DMS79 treated with DMSO at 0.1 percent for 48 hours (cell line): ENCODE measurements at places on chromosomes 13 and 19.

- DNase-seq = no peak
Observed at GRCh38 chr13:19573120-19573716, 11.9 kb upstream of the TPTE2 start.

DNA sequence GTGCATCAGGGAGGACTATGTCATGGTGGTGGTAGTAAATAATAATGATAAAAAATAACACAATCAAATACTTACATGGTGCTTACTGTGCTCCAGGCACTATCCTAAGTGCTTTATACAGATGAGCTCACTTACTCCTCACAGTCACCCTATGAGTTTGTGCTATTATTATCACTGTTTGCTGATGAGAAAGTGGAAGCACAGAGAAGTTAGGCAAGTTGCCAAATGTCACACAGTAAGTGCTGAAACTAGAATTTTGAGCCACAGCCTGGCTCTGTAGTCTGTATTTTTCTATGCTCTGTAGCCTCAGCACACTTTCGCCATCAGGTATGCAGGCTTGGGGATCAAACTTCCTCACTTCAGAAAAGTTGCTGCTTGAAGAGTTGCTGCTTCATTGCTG is 46.6 kb downstream of the HTR2A start:
- no peak for DNase-seq

- DNase-seq = no peak
Observed at GRCh38 chr19:41192574-41193429, at the start of gene CYP2S1. Gene CYP2S1, plus strand, starts transcription at chr19:41193219. Its CDS starts 46 bp downstream, at chr19:41193265.

DNA sequence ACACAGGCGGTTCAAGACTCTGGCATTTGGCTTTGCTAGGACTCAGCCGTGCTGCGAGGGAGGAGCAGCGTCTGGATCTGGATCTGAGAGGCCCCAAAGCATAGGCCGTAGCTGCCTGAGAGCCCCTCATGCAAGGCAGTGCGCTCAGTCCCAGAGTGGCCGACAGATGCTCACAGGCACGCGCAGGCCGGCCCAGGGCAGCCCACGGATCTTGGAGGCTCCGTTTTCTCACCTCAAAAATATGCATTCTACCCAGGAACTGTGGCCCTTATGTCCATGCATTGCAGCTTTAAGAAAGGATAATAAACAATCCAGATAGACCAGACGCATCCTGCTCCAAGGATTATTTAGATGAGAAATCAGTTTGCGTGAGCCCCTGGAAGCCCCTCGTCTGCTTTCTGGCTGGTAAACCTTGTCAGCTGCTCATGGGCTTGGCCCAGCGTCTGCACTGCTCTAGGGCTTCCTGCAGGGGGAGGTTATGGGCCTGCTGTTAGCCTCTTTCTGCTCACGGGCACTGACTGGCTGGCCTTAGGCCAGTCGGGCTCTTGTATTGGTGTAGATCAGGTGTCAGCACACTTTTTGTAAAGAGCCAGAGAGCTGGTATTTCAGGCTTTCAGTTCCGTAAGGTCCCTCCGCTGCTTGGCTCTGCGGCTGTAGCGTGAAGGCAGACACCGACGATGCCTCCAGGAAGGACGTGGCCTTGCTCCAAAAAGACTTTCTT is 24.2 kb downstream of the TEX29 start:
- DNase-seq = peak; percentile 97

DNA sequence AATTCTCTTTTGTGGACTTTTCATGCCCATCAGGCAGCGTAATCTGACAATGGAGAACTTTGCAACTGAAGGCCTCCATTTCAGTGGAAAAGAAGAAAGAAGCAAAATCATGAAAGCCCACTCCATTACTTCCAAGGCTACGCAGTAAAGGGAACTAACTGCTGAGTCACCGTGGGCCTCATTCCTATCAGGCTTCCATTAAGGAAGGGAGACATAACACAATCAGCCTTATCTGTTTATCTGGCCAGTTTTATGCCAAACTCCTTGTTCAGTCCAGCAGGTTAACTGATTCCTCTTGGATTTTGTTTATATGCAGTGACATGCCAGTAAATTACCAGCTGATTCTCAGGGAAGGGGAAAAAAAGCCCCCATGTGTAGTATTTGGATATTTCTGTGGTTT is 56.8 kb upstream of the KATNAL1 start:
- DNase-seq = no peak

- no peak for DNase-seq
Observed at GRCh38 chr19:33231511-33231910, 5.9 kb upstream of the SLC7A10 start.

DNA sequence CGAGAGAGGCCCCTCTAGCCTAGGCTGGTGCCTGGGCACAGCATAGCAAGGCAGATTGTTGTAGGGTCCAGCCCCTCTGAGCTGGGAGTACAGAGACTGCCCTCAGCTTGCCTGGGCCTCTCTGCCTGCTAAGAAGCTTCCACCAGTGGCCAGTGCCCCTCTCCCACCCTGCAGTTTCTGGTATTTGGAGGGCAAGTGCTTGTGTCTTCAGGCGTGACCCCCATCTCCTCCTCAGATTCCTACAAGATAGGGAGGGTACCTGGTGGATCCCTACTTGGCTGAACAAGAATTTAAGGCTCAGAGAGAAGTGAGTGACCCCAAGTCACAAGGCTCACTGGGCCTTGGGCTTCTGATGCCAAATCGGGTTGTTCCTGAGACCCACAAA is 152.7 kb downstream of the URI1 start:
- no peak for DNase-seq

- no peak for DNase-seq
Observed at GRCh38 chr19:47631681-47632446, 22.9 kb downstream of the BICRA start.

- no peak for DNase-seq
Observed at GRCh38 chr13:46479283-46479682, 73.7 kb upstream of the LRCH1 start.

GRCh38 chr19:728011-728410 is 19.3 kb downstream of the PALM start:
- DNase-seq = no peak

DNA sequence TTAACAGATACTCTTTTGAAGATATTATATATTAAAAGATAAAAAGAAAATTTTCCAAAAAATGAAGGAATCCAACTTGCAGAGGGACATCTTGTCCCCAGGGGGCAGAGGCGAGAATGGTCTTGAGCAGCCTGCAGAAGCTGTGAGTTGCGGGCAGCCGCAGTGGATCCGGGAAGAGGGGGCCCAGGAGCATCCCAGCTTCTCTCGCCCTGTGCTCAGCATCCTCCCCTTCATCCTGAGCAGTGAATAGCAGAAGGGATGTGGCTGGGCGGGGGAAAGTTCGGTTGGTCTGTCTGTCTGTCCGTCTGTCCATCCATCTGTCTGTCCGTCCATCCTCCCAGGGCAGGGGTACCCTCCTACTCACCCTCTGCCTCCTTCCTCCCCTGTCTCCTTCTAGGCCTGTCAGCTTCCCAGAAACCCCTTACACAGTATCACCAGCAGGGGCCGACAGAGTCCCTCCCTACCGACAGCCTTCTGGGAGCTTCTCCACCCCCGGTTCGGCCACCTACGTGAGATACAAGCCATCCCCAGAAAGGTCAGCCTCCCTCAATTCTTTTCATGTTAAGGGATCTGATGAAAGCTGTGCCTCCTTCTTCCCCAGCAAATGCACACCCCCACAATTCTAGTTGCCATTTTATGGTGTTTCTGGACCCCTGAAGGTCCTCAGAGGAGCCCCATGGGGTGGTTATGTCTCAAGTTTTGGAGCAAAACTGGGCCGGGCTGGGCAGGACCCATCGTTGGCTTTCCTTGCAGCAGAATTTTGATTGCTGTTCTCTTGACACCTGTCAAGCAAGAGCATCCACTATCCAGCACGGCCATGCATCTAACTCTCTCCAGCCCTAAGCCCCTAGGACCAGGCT is 81.6 kb downstream of the DPF1 start:
- peak; percentile 34 for DNase-seq

DNA sequence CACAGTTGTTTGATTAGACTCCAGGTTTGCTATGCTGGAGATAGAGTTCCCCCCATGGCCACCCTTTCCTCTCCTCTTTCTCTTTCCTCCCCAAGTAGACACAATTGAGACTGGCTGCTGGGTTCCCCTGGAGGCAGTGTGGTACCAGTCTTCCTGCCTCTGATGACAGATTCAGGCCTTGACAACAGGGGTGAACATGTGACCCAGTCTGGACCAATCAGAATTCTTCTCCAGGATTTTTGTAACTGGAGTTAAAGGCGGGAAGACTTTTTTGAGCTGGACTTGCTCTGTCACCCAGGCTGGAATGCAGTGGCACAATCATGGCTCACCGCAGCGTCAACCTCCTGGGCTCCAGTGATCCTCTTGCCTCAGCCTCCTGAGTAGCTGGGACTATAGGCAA is 48.7 kb downstream of the CCNE1 start:
- DNase-seq = no peak

DNA sequence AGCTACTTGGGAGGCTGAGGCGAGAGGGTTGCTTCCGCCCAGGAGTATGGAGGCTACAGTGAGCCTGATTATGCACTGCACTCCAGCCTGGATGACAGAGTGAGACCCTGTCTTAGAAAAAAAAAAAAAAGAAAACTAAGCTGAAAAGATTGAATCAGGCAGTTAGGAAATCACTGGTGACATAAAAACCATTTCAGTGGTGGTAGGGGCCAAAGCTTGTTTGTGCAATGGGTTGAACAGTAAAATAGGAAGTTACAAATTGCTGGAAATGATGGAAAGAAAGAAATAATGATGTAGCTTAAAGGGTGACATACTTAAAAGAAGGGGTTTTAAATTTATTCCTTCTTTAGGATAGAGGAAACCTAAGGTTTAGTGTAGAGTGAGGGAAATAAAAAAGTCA is 4.8 kb upstream of the OXGR1 start:
- DNase-seq = no peak

DNA sequence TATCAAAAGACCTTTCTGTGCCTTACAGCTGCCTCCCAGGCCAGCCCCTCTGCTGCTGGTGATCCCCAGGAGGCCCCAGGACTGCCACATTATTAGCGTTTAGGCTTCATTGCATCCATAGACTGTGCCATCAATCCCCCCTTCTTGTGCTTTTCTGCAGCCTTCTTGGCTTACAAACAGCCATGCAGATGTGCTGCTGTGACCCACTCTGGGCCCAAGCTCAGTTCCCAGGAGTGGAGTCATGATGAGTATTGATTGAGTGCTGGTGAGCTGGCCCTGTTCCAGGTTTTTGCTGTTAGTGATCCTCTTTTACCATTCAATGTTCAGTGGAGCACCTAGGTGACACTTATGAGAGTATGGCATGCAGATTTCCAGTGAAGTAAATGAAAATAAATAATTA is 59.9 kb upstream of the SLAIN1 start:
- peak; percentile 43 for DNase-seq

DNA sequence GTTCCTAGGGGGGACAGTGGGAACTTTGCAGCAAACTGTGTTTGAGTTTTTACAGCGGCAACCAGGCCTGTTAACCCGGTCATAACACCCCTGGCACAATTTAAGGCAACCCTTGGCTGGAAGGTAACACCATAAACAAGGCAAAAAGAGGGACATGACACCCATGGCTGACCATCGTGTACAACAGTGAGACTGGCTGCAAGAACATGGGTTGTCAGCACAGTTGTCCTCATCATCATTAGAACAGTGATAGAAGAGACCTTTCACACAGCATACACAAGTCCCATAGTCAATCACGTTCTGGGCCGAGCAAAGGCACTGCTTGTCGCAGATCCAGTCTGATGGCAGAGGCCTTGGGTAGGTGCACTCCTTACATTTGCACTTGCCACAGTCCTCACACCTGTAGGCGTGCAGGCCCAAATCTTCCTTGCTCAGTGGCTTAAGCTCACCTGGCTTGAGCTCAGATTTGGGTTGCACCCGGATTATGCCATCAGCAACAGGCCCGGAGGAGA is 4.1 kb downstream of the SPRY2 start:
- DNase-seq = no peak

DNA sequence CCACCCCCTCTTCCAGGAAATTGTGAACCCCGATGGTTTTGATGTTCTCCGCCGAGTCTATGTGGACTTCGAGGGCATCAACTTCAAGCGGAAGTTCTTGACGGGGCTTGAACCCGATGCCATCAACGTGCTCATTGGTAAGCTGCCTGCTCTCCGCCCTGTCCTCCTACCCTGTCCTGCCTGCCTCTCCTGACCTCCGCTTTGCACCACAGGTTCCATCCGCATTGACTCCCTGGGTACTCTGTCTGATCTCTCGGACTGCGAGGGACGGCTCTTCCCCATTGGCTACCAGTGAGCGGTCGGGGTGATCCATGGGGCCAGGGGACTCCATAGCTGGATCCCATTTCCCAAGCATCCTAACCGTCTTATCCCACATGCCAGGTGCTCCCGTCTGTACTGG is 11.9 kb downstream of the IGFLR1 start:
- DNase-seq = no peak

DNA sequence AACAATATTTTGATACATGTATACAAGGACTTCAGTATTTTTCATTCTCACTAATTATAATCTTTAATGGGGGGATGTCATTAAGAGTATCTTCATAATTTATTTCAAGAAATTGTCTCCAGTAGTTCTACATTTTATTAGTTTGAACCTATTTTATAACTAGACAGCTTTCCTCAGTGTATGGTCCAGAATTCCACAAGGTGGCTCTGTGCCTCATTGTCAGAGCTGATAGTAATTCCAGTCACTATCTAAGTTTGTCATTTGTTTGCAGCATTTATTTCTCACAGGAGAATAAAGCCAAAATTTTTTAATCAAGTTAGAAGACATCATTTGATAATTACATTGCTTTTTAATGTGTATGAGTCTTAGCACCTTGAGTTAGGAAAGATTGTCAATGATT is 1633.0 kb upstream of the PCDH20 start:
- DNase-seq = no peak

DNA sequence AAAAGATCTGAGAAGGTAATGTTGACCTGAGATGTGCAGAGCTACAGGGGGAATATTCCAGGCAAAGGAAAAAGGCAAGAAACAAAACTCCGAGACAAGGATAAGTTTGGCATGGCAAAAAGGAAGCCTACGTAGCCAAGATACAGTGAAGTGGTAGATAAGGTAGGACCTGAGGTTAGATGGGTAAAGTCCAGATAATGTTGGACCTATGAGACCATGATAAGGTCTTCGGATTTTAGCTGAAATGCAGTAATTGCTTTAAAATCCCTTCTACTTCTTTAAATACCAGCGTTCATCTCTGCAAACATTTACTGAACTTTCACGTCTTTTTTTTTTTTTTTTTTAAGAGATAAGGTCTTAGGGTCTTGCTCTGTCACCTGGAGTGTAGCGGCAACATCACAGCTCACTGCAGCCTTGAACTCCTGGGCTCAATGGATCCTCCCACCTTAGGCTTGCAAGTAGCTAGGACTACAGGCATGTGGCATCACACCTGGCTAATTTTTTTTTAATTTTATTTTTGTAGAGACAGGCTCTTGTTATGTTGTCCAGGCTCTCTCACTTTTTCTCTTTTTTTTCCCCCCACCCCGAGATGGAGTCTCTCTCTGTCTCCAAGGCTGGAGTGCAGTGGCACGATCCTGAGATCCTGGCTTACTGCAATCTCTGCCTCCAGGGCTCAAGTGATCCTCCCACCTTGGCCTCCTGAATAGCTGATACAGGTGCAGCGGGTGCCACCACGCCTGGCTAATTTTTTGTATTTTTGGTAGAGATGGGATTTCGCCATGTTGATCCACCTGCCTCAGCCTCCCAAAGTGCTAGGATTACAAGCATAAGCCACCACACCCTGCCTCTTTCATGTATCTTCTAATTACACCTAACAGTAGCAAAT is 4.2 kb upstream of the WBP4 start:
- DNase-seq = no peak

GRCh38 chr13:106382534-106382933 is 152.9 kb downstream of the EFNB2 start:
- DNase-seq = no peak
